Choroid plexus epithelial cell (primary cell): ENCODE measurements at places on chromosomes 2 and 18.

DNA sequence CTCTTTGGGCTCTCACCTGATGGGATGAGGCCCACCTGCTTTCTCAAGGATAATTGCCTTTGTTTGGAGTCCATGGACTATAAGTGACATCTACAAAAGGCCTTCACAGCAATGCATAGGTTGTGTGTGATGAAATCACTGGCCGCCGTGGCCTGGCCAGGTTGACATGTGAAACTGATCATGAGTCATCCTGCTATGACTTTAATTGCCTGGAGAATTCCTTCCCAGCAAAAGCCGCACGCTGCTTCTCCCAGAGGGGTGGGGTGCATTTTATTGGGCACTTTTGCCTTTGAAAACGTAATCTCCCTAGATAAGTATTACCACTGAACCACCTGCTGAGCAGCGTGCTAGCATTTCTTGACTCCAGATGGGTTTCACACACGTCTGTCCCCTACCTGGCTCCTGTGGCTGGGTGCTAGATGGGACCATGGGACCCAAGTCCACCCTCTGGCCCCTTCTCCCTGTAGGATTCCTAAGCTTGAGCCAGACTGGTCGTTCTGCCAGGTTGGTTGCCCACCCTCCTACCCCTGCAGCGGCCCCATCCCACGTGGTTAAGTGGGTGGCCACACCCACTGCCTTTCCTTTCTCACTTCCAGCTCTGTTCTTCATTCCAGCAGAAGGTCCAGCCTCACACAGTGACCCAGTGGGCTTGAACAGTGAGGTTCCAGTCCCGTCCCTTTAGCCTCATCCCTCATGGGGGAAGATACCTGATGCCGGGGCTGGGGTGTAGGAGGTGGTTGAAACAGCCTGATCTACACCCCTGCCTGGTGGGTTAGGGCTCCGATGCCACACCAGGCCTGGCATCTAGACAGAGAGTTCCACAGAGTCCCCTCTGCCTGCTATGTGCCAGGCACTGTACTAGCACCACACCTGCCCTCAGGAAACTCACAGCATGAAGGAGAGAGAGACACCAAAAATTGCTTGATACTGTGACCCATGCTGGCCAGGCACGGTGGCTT lies 89.6 kb downstream of the GBX2 start:
- peak; percentile 78 for DNase-seq

GRCh38 chr2:101341901-101342624 lies 33.6 kb upstream of the RNF149 start:
- peak; percentile 81 for DNase-seq

DNA sequence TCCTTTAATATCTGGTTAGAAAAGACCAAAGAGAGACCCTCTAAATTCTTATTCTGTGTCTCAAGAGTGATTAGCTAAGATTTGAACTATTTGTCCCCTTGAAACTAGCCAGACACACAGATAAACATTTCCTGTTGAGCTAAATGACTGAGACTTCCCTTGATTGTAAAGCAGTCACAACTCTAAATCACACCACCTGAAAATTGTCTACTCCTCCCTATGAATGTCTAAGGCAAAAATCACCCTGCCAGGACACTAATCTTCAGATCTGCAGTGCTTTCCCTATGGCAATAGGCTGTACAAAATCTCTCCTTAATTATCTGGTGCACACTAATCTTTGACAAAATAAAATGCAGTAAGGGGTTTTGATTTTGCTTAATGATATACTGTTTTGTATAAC lies 200.5 kb upstream of the GULP1 start:
- no peak for DNase-seq

GRCh38 chr2:140273958-140274357 lies 1493.8 kb upstream of the NXPH2 start:
- DNase-seq = no peak

DNA sequence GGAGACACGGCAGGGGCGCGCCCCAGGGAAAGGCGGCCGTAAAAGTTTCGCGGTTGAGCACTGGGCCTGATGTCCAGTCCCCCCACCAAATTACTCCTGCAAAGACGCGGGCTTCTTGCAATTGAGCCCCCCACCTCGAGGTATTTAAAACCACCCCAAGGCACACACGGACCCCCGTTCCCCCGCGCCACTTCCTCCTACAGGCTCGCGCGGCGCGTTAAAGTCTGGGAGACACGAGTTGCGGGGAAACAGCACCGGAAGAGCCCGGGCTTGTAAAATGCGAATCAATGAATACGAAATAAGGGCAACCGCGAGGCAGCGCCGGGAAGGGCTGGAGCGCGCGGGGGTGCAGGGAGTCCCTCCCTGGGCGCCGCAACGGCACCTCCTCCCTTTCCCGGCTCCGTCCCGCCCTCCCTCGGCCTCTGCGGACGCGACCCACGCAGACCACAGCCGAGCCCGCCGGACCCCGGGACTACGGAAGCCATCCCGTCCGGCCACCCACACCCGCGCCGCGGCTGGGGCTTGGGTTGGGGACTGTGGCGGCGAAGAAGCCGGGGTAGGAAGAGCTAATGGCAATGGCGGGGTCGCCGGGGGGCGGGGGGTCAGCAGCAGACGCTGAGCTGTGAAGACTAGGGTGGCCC lies 918 bp upstream of the NETO1 start:
- DNase-seq = no peak

DNA sequence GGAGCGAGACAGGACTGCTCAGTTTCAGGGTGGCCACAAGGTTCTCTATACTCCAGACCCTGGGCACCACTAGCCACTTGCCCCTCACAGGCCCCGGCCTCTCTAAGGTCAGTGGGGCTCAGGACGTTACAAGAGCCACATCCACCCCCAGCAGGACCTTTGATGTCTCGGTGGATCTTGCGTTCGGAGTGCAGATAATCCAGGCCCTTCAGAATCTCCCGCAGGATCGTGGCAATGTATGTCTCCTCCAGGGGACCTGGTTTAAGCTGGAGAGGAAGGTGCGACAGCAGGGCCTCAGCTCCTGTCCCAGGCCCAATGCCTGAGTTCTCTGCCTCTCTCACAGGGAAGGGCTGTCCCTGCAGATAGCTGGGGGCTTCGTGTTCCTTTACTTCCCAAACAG lies 8.4 kb downstream of the STK25 start:
- no peak for DNase-seq

GRCh38 chr2:162297925-162298552 lies 20.4 kb downstream of the IFIH1 start:
- peak; percentile 90 for DNase-seq

- DNase-seq = no peak
These were observed 13.6 kb upstream of the UPP2 start for GRCh38 chr2:158088093-158088492.
